CD4-positive, alpha-beta T cell treated with Interleukin-6 for 4 hours (primary cell): ENCODE measurements at places on chromosomes 5 and 9.

DNA sequence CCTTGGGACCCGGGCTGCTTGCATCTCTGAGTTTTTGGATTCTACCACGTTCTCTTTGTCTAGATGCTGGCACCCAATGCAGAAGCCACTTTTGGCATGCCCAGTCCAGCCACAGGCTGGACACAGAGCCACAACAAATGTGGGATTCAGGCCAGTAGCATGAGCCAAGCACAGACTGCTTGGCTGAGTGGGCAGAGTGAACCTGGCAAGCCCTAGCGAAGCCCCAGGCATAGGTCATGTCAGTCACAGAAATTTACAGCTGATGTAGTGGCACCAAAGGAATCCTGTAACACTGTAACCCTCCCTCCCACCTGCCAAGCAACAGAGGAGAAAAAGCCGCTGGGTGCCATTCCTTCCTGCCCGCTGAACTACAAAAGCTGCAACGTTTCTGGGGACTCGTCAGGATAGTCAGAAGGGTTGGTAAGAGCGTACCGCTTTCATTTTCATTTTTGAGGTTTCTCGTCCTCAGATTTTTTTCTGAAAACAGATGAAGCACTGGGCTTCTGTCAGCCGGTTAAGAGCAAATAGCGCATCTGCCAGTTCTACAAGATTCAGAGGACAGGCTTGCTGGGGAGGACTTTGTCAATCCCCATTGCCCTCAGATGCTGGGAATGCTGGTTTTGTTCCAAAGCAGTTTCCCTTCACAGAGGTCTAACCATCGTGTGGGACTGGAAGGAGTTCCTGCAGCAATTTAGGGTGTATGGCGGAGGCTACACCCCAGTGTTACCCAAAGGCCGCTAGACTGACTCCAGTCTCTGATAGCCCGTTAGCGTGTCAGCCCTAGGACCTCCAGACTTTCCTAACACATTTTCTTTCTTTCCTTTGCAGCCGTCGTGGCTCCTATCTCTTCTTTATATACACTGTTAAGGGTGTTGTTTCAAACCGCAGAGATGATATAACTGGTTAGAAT lies 399.0 kb downstream of the HTR1A start:
- no peak for DNase-seq

- no peak for DNase-seq
Measured at GRCh38 chr5:82664732-82665131, 386.6 kb upstream of the RPS23 start.

GRCh38 chr5:119708076-119708790 lies 78.9 kb downstream of the FAM170A start:
- no peak for DNase-seq

DNA sequence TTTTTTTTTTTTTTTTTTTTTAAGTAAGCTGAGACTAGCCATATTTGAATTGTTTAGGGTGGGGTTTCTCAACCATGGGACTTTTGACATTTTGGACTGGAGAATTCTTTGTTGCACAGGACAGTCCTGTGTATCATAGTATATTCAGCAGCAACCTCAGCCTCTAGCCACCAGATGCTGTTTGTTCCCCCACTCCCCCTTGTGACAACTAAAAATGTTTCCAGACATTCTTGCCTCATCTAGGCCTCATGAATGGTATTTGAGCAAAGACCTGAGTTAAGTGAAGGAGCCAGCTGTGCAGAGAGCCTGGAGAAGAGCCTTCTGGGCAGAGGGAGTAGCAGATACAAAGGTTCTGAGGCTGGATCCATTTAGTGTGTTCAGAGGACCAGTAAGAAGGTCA lies 155.9 kb downstream of the SGCD start:
- DNase-seq: no peak

- DNase-seq: peak; percentile 14
Measured at GRCh38 chr9:35481347-35481975, 8.4 kb upstream of the RUSC2 start.

GRCh38 chr5:178483620-178484019 lies 106.6 kb downstream of the COL23A1 start:
- peak; percentile 68 for DNase-seq

- DNase-seq: no peak
Measured at GRCh38 chr9:128588581-128589233, 36.3 kb downstream of the SPTAN1 start.

GRCh38 chr9:138112090-138112748 lies 234.6 kb downstream of the CACNA1B start:
- DNase-seq: no peak

DNA sequence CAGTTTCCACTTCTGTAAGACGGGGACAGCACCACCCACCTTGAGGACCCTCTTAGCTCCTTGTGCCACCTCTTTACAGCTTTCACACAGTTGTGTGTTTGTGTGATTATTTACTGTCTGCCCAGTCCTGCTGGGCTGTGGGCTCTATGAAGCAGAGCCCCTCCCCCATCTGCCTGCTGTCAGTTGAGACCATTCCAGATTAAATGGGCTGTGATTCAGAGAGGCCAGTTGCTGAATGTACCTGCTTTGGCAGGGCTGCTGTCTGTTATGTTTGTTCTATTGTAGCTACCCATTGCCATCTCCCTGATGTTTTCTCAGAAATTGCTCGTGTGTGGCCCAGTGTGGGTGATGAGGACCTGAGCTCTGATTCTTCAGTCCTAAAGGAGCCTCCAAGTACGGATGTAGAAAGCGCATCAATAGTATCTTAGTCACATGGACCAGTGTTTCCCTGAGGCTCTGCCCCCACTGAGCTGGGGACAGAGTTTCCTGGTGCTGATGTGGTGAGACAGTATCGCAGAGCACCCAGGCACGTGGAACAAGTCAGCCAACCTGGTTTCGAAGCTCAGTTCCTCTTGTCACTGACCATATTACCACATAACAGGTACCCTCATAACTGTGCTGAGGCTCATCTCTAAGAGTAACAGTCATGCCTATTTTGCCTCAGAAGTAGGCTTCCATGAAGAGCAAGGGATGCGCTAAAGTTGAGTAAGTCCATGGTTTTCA lies 3.7 kb downstream of the ANGPTL2 start:
- no peak for DNase-seq

- no peak for DNase-seq
Measured at GRCh38 chr5:100157066-100157465, 378.1 kb upstream of the FAM174A start.

DNA sequence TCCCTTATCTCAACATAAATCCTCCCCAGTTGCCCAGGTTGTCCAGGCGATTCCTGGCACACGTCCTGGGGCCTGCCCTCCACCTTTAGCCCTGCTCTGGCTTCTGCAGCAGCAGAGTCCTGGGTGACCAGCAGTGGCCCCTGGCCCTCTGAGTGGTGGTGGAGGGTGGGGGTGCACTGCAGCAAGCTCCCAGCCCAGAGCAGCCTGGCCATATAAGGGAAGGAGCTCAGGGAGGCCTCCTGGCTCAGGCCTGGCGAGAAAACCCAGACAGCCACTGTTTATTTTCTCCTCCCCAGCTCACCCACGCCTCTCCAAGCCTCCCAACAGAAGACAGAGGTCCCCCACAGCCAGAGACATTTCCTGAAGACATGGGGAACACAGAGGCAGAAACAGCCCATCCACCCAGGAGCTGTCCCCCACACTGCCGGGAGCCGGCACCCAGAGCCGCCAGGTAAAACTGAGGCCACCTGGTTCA lies 44.7 kb upstream of the IL17B start:
- no peak for DNase-seq

- no peak for DNase-seq
Measured at GRCh38 chr5:41094871-41095270, 23.7 kb upstream of the MROH2B start.

GRCh38 chr5:107580889-107581820 lies 89.6 kb downstream of the EFNA5 start:
- DNase-seq: no peak

GRCh38 chr5:127802477-127802865 lies 99.3 kb downstream of the CCDC192 start:
- no peak for DNase-seq

DNA sequence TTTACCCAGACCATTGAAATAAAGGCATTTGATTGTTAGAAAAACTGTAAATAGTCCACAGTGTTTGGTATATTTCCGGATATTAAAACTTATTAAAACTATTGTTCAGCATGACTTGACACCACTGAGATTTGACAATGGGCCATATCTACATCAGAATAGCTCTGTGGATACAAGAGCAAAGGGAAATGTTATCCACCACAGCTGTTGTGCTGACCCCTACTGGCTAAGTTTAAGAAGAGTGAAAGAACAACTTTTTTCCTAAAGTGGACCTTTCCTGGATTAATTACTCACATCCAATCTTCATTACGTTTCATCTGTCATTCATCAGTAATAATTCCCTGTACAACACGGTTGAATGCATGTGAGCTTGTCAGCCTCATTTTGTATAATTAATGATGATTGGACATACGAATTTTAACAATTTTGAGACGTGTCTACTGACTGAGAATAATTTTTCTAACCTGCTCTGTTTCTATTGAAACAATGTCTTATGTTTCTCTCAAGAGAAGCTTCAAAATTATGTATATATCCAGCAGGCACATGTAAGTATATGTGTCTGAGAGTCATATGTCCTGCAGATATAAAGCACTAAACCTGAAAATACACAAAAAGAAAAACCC lies 1952.6 kb downstream of the MAT2B start:
- no peak for DNase-seq

DNA sequence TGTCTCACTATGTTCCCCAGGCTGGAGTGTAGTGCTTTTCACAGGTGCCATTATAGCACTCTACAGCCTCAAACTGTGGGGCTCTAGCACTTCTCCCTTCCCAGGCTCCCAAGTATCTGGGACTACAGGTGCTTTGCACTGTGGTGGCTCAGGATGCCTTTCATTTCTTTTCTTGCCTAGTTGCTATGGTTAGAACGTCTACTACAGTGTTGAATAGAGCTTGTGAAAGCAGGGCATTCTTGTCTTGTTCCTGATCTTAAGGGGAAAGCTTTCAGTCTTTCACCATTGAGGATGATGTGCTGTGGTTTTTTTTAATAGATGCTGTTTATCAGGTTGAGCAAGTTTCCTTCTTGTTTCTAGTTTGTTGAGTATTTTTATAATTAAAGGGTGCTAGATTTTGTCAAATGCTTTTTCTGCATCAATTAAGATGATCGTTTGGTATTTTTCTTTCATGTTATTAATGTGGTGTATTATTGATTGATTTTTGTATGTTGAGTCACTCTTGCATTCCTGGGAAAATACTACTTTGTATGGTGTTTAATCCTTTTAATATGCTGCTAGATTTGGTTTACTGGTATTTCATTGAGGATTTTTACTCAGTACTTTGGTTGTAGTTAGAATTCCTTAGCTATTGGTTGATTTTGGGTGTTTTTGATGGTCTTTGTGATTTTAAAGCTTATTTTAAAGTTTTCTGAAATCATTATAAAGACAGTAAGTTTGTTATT lies 35.6 kb downstream of the GPBP1 start:
- no peak for DNase-seq

- DNase-seq: peak; percentile 92
Measured at GRCh38 chr9:34620061-34620994, at the start of gene DCTN3. Gene DCTN3, minus strand, starts transcription at chr9:34620495. Its CDS starts 31 bp downstream, at chr9:34620464.

DNA sequence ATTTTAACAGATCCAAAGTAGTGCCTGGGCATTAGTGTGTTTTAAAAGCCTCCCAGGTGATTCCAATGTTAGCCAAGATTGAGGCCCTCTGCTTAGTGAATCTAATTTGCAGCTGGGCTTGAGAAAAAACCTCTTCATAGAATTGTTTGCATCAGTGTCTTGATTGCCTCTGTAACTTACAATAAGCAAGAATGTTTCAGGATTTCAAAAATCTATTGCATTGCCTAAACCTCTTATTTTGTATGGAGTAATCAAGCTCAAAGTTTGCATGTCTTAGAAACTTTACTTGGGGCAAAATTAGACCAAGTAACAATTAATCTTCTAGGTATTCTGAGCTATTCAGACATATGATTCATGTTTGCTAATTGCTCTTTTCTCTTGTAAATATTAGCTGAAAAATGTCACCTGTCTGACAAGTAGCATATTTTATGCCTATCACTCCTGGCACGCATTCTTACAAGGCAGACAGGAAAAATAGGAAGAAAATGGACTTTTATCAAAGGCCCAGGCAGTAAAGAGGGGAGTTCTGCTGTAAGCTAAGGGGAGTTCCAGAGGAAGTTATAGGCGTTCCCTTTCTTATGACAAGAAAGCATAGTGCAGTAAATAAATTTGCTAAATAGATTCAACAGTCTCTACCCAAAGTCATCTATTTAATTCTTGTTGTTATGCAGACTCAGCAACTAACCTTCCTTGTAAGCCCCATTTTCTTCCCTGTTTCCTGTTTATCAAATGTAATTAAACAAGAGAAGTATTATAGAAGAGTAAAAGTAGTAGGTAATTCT lies 21.0 kb downstream of the PDCD1LG2 start:
- no peak for DNase-seq

GRCh38 chr9:6214434-6214833 lies 1.2 kb upstream of the IL33 start:
- no peak for DNase-seq

- DNase-seq: no peak
Measured at GRCh38 chr9:113609562-113610318, 146.2 kb downstream of the RGS3 start.

DNA sequence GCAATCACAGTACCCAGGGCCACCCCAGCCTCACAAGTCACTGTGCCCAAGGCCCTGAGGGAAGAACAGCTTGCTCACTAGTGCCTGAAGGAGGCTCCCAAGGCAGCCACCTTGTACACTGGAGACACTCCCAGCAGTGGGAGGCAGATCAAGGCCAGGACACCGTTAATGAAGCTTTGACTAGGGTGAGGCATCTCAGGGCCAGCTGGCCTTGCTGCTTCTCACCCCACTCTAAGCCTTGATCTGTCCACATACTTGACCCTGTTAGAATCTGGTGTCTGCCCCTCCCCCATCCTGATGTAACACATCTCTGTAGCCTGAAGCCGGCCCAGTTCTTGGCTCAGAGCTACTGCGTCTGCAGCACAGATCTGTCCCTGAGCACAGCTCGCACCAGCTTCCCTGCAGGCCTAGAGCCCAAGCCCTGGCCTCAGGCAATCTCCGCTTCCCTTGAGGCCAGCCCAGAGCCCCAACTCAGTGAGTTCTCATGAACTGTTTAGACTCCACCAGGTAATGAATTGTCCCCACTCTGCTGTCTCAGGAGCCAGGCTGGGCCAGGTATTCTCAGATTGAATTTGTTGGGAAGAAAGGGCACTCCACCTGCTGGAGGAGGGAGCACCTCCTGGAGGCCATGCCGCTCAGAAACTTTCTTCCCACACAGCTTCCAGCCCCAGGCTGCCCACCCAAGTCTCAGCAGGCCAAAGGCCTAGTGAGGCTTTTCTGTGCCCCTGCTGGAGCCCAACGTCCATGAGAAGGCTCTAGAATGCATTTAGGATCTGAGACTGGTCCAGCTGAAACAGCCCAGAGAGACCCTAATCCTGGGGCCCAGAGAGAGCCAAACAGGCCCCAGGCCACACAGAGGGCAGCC lies 13.4 kb upstream of the JADE2 start:
- DNase-seq: no peak

DNA sequence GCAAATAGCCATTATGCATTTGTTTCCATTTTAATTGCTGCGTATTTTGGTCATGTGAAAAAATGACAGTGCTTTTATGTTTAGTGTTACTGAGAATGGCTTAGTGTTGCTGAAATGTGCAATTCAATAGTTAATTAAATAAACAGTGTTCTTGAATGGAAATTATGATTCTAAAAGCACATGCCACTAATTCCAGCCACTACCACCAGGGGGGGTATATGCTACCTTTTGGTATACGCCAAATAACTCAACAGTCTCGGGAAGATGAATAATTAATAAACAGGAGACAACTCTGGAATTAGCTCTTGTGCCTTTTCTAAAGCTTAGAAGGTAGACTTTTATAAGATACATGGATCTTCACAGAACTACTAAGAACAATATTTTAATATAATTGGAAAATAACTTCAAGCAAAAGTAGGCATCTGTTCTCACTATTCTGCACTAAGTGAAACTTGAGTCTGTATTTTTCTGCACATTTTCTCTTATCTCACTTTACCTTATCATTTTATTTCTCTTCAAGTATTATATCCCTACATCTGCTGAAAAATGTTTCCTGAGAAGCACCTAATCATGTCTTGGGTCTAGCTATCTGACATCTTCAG lies 83.5 kb upstream of the MINAR2 start:
- peak; percentile 6 for DNase-seq
